ENCODE measurements at places on chromosomes 6 and 20. TPM values are rescaled to one million over a fixed set of nuclear protein-coding genes. Genes with fewer than 3 reads are reported as not detected.

DNA sequence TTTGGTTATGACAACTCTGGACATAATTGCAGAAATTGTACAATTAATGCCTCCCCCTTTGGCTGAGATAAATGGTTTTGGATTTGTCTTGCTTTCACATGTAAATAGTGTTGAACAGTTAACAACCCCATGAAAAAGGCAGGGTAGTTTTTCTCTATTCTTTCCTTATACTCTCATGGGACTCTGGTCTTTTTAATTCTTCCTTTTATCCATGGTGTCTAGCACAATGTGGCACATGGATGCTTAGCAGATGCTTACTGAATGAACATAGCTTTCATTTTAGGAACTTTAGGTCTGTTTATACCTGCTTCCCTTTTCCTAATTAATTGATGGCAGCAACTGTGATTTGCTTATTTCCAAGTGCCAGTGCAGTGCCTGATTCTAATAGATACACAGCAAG is 75.6 kb downstream of the NCOA3 start:
- no peak for DNase-seq

DNA sequence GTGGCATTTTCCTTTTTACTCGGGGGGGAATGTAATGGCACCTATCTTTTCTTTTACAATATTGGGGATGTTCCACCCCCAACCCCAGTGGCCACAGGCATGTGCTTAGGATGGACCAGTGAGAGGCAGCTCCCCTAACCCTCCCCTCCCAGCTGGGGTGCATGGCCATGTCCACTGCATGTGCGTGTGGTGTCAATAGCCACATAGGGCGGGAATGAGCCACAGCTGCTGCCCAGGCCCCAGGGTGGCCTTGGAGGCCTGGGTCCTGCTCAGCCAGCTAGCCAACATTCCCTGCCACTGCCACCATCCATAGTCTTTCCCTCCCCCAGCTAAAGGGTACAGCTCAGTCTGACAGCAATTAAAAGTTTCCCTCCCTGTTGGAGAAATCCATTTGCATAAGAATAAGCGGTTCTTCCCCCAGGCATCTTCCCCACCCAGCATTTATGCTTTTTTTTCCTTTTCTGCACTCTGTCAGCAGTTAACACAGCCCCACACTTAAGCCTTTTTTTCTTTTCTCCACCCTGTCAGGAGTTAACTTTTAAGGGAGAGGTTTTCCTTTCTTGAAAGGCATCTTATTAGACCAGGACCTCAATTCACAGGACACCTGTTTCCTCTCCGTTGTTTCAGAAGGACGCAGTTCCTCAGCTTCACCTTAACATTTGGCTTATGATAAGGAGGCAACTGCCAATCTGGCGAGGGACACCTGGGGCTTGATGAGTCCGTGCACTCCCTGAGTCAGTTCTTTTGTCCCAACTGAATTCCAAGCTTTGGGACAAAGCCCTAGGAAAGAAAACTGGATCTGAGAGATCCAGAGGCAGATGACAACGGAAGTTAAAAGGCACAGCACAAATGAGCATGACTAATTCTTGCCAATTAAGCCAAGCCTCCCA is 121.4 kb downstream of the TPBG start:
- DNase-seq, result no peak

DNA sequence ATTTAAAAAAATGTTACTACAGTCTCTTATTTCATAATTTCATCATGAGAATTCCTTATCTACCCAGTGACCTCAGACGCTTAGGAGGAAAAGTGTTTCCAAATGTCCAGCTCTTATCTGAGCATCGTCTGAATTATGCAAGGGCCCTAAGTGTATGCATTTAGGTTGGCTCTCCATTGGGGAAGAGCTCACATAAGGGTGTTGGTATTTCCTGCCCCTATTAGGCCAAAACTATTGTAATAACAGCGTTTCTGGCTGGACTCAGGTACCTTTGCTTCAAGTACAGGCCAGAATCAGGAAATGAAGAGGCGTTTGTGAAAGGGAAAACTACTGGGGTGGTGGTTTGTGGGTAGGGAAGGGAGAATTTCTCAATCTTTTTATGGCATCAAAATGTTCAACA is 40.4 kb upstream of the SGK1 start:
- DNase-seq, result no peak

DNA sequence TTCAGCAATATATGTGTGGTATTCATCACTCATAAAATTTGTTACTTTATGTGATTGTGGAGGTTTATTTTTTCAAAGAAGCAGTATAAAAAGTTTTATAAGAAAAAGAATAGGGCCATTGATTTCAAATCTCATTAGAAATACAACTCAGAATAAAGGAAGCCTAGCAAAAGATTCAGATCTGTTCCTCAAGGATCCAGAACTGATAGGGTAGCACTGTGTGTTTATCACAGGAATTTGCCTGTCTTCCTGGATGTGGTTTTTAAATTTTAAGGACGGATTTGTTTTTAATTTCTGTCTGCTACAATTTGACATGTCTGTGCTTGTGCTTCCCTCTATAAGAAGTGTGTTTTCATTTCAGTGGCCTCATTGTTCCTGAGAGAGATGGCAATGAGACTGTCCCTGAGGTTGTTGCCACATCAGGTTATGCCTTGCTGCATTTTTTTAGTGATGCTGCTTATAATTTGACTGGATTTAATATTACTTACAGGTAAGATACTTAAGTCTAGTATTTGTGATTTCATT is 74.6 kb downstream of the ATRN start:
- DNase-seq, result no peak

DNA sequence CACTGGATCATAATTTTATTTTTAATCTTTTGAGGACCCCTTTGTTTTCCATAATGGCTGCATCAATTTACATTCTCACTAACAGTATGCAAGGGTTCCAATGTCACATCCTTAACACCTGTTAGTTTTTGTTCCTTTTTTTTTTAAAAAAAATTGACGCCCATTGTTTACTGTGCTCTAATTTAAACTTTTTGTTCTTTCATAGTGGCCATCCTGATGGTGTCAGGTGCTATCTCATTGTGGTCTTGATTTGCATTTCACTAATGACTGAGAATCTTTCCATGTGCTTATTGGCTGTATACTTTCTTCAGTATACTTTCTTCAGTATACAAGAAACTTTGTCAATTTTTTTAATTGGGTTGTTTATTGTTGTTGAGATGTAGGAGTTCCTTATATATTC is 347.0 kb downstream of the RNGTT start:
- DNase-seq, result no peak

GRCh38 chr6:6395581-6396197 is 75.2 kb upstream of the F13A1 start:
- DNase-seq, result no peak

DNA sequence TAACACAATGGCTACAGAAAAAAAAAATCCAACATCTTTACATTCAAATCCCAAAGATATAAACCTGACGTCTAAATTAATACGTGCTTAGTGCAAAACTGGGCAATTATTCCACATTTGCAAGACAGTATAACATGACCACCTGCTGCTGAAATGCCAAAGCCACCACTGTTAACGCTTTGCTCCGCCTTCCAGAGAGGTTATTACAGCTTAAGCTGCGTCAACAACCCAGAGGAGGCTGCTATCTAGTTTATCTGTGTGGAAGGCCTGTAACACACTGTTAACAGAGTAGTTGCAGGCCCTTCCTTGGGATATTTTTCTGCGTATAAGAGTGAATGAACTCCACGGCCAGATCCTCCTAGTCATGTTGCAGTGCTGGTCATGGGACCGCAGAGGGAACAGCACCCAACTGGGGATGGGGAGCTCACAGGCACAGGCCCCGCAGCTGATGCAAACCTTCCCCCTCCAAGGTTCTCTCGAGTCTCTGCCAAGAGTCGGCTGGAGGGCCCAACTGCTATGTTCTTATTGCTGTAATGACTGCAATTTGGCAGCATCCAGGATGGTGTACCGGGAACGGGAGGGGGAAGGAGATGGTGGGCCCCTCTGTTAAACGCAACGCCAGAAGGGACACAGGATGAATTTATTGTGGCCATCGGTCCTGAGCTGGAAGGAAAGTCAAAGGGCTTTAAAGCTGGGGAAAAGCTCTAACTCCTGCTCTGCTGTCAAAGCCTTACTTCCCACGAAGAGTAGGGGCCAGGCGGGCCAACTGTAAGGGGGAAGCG is 993 bp upstream of the NCOA7 start:
- DNase-seq, result no peak

- DNase-seq, result no peak
These were observed 683.1 kb downstream of the DOK5 start for GRCh38 chr20:55158446-55158845.

DNA sequence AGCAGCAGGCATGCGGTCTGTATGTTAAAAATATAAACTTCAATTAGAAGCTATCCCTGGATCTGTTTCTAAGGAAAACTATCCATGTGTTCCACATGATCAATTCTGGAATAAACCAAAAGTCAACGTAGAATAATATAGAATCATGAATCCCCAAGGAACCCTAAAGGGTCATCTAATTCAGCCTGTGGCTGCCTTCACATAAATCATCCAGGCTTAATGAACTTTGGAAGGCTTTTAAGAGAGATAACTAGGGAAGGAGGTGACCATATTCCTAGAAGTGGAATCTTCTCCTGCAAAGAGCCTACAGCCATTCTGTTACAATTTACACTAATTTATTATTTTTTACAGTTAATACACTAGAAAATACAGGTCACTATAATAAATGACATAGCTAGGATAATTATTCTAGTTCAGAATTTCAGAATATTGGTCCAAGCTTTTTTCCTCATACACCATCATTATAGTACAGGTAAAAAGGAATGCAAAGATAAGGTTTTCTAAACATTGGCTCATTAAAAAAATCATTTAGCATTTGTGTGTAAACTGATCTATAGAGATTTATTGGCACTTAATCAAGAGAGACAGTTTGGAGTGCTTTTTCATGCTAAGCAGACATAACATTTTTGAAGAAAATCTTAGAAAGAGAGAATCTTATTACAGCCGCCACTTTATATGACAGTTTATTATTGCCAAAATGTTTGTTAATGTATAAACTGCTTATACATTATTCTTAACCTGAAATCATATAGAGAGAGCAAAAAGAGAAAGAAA is 851.2 kb downstream of the PHF3 start:
- DNase-seq, result no peak

DNA sequence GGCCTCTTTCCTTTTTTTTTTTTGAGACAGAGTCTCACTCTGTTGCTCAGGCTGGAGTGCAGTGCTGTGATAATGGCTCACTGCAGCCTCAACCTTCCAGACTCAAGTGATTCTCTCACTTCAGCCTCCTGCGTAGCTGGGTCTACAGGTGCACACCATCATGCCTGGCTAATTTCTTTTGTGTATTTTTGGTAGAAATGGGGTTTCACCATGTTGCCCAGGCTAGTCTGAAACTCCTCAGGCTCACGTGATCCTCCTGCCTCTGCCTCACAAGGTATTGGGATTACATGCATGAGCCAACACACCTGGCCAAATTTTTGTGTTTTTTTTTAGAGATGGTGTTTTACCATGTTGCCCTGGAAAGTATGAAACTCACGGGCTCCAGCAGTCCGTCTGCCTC is 29.3 kb downstream of the SRC start:
- no peak for DNase-seq

DNA sequence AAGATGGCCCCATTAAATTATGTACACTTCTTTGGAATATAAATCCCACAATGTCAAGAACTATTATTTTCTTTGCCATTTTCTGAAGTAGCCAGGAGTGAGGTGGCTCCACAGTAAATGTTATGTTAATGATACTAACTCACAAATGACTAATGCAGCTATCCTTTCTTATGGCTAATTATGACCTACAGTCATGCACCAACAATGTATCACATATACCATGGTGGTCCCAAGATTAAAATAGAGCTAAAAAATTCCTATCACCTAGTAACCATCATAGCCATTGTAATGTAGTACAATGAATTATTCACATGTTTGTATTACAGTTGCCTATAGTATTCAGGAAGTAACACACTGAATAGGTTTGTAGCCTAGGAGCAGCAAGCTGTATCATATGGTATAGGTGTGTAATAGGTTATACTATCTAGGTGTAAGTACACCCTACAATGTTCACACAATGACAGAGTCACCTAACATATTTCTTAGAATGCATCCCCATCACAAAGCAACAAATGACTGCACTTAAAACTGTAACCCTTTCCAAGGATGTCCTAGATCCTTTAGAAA is 15.3 kb downstream of the ECHDC1 start:
- no peak for DNase-seq

- no peak for DNase-seq
These were observed 259.9 kb downstream of the DLL1 start for GRCh38 chr6:170030821-170031471.

- no peak for DNase-seq
These were observed 23.0 kb upstream of the RBPJL start for GRCh38 chr20:45283551-45284057.

DNA sequence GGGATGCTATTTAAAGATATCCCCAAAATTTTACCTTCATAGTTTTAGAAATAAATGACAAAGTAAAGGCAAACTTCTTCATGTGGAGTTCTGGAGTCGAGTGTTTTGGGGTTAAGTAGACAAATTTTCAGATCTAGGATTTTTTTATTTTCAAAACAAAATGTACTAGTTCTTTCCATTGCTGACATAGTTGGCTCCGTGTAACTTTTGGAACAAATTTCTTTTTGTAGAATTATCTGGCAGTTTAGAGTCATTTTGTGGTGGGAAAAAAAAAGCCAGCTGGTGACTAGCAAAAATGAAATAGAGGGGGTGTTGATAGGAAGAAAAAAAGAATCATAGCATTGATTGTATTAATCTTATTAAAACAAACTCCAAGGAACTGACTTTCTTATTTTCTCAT is 131.6 kb upstream of the TCF21 start:
- no peak for DNase-seq

DNA sequence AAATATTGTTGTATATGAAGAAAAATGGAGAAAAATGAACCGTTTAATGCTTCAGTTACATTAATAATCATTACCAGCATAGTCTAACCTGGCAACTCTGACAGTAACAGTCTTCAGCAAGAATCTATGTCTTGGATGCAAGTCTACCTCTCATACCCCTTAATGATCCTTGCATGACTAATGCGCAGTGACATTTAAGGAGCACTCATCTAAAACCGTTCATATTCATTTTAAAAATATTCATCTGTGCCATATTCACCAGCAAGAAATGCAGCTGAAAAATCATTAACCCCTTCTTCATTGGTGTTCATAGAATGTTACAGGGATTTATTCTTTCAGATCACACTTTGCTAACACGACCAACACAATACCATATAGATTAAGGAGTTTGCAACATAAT is 227.2 kb upstream of the ASCC3 start:
- no peak for DNase-seq

- no peak for DNase-seq
These were observed 58.0 kb downstream of the SYTL3 start for GRCh38 chr6:158707821-158708195.

GRCh38 chr20:37192137-37192854 is 12.9 kb upstream of the MROH8 start:
- peak; percentile 40 for DNase-seq

- DNase-seq, result no peak
These were observed 11.1 kb upstream of the PM20D2 start for GRCh38 chr6:89134723-89135122.

Gene C6orf58
- total RNA-seq, result not detected

Gene TNXB
- total RNA-seq, result 194 TPM

Gene SLC22A2
- not detected for total RNA-seq

Gene CLDN20
- not detected for total RNA-seq

Gene SNX21
- 133 TPM for total RNA-seq
